ENCODE measurements at places on chromosomes 5 and 9.

DNA sequence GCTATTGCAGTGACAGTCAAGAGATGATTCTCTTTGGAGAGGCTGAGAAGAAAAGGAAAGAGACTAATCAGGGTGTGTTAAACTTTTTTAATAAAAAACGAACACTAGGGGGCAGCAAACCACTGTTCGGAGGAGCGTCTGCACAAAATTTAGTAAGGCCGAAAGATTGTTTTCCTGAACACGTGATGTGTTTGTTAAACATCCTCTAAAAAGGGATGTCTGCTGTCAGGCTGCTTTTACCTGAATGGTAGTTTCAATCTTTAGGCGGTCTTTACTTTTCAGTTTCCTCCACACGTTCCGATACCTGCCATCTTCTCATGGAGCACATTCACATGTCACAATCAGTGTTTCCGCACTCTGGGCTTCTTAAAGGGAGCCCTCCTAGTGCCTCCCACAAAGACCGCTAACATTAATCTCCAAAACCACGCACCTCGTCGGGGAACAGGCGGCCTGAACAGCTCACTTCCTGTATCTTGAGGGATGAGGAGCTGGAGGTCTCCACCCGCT, 125.2 kb downstream of the GPBP1 start:
- DNase-seq: no peak

- DNase-seq: no peak
Measured at GRCh38 chr9:35656348-35656747, 1.5 kb downstream of the RMRP start.

GRCh38 chr5:171850324-171850947, 64.8 kb downstream of the SMIM23 start:
- DNase-seq: no peak

DNA sequence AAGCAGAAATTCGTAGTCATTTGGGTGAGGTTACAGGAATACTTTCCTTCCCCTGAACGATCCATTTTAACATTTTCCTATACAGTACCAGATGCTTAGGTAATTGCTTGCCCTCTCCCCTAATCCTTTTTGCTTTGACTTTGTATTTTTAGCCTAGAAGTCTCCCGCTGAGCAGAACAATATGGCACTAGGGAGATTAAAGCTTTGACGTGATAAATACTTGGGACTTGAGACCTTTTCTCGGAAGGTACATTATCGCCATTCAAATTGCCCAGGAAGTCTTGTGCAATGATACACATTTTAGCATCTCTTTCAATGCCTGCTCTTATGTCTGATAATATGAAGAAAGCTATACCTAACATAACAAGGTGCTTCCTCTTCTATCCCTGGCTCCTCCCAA, 22.9 kb upstream of the SPATA31C2 start:
- DNase-seq: no peak

- no peak for DNase-seq
Measured at GRCh38 chr9:137672907-137673791, 54.3 kb downstream of the EHMT1 start.

- DNase-seq: no peak
Measured at GRCh38 chr9:91978740-91979414, 28.8 kb upstream of the ROR2 start.

GRCh38 chr5:157372472-157372822, 87.6 kb upstream of the NIPAL4 start:
- no peak for DNase-seq

- DNase-seq: no peak
Measured at GRCh38 chr5:59554501-59554900, 339.0 kb downstream of the PDE4D start.

GRCh38 chr5:107043665-107044064, 627.1 kb downstream of the EFNA5 start:
- no peak for DNase-seq

DNA sequence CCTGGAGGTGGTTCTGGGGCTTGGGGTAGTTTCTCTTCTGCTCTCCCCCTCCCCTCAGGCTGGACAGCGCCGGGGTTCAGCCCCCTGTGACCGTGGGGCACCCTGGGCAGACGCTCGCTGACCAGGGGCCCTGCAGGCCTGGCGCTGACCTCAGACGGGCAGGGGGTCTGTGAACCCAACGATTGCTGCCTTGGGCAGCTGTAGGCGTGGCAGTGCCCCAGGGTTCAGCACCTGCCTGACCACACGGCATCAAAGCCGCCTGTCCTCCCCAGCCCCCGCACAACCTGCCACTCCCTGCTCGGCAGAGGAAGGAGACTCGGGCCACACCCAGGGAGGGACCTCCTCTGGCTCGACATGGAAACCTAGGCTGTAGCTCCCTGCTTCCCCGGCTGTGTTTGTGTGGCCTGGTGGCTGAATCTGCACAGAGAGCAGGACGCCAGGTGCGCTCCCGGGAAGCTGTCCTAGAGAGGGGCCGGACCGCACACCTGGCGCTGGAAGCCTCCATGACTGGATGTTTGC, 12.2 kb downstream of the LCN12 start:
- no peak for DNase-seq

DNA sequence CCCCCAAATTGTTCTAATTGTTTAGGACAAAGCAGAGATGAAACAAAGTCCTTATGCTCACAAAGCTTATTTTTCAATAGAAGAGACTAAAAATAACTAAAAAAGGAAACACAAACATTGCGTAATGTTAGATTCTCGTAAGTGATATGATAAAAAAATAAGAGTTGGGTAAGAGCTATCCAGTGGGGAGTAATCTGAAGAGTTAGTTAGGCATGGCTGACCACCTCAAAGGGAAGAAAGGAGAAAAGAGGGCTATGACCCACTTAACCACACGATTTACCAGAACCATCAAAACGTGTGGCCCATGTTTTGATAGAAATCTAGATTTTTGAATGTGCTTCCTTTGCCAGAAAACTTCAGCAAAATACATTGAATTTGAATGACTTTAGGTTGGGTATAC, 1296.8 kb upstream of the NUDT12 start:
- DNase-seq: no peak

- no peak for DNase-seq
Measured at GRCh38 chr9:107127608-107128007, 155.5 kb upstream of the RAD23B start.

DNA sequence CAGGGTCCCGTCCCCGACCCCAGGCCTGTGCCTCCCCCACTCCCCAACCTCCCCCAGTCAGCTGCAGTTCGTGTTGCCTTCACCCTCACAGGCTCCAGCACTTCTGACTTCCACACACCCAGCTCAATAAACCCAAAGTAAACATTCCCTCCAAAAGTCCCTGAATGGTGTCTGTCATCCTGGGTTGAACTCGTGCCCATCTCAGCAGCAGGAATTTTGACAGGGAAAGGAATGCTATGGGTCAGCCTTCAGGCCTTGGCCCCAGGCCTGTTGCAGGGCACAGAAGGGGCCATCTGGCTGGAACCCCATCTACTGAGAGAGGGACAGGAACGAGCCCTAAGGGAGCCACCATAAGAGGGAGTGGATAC, 29.6 kb upstream of the CNOT6 start:
- no peak for DNase-seq

- no peak for DNase-seq
Measured at GRCh38 chr5:98524773-98525172, 248.7 kb upstream of the RGMB start.

DNA sequence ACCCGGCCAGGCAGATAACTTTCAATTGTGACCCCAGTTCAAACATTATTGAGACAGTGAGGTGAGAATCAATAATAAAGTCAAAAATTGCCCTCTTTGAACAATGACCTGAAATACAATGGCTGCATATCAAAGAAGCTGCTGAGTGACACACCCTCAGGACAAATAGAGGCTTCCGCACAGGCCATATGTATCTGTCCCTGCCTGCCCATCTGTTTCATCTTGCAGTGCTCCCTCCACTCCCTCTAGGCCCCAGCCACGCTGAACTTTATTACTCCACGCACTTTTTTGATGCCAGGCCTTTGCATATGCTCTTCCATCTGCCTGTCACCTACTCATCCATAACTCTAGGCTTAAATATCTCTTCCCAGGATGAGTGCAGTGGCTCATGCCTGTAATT, 15.9 kb upstream of the PFDN1 start:
- DNase-seq: no peak

DNA sequence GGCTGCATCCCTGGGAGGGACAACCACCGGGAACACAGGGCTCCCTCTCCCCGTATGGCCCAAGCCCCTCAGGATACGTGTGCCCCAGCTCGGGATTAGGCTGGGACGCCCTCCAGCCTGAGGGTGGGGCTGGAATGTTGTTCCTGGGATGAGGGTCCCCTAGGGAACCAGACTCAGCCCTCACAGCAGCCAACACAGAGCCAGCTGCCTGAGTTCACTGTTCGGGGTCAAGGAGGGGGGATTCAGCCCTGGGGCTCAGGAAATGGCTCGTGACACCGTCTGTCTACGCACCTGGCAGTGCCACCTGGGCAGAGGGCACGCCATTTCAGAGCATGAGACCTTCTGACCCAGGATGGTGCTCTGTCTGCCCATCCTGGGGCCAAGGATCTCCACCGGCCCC, 8.9 kb downstream of the RNF44 start:
- no peak for DNase-seq

- no peak for DNase-seq
Measured at GRCh38 chr5:74196233-74196632, 444.3 kb downstream of the ENC1 start.

Measured in caudate nucleus (tissue), 63 donors.